ENCODE measurements at places on chromosomes 3 and 15.

DNA sequence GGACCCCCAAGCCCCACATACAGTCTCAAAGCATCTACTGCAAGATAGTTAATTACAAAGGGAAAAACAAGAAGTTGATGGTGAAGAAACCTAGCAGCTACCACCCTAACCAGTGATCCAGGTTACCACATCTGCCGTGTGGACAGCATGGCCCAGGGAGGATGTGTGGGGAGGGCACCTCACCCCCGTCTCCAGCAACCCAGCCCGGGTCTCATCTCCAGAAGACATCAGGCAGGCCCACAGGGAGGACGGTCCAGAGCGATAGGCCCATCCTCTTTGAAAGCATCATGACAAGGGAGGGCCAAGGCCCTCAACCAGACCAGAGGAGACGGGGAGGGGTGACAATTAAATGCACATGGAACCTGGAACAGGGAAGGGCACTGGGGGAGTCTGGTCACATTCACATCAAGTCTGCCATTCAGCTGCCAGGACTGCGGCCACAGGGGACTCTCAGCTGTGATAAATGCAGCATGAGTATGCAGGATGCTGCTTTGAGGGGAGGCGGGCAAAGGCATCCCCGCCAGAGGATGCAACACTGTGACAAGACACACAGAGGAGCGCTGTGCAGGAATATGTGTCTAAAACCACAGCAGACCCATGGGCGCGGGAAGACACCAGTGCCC lies 18.8 kb downstream of the ZXDC start:
- no peak for DNase-seq

DNA sequence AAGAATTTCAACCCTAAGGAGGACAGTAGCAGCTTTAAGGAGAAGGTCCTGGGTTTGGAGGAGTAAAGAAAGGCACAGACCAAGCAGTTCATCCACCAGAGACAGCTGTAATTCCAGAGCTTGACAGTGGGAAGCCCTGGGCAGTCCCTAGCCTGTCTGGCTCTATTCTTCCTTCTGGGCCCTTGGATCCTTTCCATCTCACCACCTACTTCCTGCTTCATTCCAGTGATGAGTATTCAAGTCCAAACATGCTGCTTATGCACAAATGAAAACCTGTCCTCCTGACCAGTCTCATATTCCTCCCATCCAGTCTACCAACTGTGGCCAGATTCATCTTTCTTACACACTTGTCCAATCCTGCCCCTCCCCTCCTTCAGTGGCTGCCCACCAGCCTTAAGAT lies 171.4 kb downstream of the CNTN3 start:
- no peak for DNase-seq

DNA sequence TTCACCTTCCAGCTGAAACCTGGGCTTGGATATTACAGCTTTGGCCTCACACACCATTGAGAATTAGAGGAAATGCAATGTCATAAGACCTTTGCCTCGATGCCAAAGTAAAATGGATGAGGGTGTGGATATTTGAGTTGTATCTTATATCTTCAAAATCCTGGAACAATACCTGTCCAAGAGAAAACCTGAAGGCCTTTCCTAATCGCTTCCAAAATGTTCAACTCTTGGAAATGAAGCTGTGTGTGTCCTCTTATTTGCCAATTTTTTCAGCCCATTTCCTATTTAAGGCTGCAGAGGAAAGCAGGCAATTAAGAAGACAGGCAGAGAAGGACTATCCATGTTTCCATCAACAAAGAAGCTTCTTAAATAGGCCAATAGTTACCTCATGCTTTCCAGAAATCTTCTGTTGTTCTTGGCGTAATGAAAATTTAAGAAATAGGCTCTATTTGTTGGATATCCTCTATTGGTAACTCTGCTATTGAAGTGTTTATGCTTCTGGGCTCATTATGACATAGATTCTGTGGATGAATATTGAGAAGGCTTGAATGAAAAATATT lies 99.5 kb upstream of the ZBTB20 start:
- no peak for DNase-seq

DNA sequence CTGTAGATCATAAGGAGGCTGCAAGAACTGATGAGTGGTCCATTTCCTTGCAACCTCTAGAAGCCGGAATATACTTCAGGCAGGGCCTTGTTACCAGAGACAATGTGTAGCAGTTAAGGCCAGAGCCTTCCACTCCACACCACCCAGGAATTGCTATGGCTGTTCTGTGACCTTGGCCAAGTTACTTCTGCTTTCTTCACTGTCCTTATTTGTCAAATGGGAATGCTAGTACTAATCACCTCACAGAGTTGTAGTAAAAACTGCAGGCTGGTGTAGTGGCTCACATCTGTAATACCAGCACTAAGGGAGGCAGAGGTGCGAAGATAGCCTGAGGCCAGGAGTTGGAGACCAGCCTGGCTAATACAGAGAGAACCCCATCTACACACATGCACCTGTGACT lies 28.7 kb upstream of the RPN1 start:
- no peak for DNase-seq

GRCh38 chr15:92565351-92566125 lies 90.0 kb downstream of the FAM174B start:
- DNase-seq = no peak

DNA sequence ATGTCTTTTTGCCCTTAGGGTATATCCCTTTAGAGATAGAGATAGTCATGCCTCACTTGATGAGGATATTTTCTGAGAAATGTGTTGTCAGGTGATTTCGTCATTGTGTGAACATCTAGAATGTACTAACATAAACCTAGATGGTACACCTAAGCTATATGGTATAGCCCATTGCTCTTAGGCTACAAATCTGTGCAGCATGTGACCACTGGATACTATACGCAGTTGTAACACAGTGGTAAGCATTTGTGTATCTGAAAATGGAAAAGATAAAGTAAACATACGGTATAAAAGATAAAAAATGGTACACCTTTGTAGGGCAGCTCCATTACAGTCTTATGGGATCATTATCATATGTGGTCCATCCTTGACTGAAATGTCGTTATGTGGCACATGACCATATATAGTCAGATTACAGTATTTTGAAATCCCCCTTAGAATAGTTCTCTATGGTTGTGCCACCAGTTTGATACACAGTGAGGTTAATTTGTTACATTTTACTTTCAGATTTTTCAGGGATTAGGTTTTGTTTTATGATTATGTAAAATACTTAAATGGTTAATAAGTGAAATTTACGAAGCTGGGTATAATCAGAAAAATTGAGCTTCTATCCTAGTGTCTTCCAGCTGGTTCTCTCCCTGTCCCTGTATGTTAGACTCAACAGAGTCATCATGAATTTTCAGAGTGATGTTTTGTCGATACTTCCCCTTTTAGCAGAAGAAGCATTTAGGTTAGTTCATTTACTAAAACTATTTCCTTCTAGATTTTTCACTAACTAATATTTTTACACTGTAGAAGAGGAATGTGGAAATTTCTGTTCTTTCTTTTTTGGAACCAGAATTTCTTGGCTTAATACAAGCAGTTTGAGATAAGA lies 12.8 kb downstream of the SETD5 start:
- DNase-seq = no peak

GRCh38 chr3:59142556-59142955 lies 92.7 kb upstream of the CFAP20DC start:
- DNase-seq = no peak

DNA sequence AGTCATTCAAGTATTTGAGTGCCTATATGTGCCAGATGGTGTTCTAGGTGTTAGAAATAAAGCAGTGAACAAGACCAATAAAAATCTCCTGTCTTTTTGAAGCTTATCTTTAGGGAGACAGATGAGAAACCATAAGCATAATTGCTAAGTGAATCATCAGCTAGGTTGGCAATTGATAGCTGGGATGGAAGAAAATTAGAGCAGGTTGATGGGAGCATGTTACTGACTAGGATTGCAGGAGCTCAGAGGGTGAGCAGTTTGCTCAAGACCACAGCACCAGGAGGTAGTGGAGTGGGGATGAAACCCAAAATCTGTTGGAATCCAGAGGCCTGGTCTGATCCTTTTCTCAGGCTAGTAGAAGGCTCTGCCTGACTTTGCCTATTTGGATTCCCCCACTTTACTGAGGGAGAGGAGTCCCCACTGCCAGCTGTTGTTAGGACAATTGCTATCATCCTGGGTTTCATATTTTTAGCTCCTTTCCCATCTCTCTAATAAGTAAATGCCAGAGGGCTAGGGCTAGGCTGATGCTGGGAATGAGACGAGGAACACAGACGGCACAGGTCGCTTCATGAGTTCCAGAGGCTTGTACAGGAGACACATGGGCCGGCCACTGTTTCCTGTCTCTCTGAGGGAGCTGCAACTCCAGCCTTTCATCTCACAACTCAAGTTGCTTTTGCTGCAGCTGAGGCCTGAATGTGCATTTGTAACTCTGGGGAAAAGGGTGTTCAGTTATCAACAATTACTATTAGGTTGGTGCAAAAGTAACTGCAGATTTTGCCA lies 102.9 kb downstream of the CACNA1D start:
- DNase-seq = no peak

DNA sequence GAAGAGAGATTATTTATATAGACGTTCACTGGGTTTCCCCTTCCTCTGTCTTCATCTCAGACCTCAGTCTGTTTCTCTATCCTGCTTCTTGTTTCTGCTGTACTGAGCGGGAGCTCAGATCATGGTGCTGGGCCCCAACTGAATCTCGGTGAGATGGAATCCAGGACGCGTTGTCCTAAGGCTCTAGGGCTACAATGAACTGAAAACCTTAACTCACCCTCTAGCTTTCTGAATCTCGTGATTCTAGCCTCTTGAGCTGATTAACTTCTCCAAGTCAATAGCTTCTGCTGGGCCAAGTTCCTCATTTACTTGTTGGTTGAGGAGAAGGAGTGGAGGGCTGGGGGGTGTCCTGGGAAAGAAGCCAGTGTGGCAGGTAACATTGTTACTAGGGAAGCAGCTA lies 32.7 kb upstream of the MAP3K13 start:
- DNase-seq = no peak

GRCh38 chr3:98588065-98588464 lies 5.3 kb downstream of the CPOX start:
- no peak for DNase-seq

- no peak for DNase-seq
Observed at GRCh38 chr3:75048650-75049049, 434.2 kb upstream of the CNTN3 start.

DNA sequence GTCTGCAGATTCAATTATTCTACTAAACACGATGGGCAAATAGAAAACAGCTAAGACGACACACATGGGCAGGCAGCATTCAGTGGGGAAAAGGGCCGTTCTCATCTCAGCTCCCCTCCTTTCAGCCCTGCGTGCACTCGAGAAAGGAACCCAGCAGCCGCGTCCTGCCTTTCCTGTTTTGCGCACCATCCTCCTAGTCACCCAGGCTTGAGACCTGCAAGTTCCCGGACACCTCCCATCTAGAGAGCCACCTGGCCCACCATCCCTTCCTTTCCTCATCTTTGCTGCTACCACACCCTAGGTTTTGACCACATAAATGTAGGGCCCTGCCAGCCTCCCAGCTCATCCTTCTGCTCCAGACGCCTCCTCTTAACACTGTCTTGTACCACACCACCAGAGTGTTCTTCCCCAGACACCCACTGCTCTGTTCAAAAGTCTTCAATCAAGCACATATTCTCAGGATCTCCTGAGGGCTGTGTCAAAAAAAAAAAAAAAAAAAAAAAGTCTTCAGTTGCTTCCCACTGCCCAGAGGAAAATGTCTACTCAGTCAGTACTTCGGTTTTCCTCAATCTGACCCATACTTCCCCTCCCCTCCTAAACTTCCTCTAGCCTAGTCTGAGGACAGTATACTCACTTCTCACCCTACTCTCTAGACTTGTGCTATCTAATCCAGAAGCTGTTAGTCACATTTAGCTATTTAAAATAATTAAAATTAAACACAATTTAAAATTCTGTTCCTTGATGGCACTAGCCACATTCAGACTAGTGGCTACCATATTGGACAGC lies 182.0 kb downstream of the STT3B start:
- no peak for DNase-seq

- no peak for DNase-seq
Observed at GRCh38 chr15:62394079-62394478, 229.0 kb upstream of the C2CD4B start.

DNA sequence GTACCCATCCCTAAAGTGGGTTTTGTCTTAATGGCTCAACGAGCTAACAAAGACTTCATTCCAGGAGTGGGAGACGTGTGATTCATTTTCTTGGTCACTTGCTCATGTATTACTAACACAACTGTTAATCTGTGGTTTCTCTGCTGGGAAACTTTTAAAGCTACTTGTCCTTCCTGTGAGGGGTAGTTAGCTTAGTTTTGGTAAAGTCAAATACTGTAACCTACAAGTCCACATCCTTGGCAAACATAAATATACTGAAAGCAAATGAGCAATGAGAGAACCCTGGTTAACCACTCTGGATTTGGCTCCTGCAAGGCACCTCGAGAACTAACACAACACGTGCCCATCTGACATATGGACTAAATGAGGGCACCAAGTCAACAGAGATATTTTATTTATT lies 19.9 kb downstream of the NOX5 start:
- no peak for DNase-seq

DNA sequence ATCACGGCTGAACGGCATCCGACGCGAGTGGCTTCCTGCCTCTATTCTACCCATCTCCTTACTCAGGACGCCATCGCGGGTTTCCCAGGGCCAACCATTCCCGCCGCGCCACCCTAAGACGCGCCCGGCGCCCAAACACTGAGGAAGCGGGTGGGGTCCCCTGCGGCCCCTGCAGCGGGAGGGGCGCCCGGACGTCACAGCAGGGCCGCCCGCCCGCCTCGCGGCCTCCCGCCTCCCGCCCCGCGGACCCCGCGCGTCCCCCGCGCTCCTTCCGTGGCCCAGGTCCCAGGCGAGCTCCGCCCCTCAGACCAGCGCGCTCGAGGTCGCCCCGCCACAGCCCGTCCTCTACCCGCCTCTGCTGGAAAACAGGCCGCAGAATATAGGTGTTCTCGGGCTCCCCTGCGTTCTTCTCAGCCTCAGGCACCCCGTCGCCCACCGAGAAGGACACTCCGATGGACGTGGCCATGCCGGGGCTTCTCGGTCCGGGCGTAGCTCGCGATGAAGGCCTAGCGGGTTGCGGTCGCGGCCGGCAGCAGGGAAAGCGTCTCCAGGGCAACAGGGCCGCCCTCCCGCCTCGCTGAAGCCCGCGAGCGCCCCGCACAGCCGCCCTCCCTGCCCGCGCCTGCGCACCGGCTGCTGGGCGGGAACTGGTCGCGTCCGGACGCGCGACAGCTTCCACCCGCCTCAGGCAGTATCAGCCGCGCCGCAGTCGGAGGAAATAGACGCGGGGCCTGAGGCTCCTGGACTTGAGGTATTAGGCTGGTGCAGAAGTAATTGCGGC lies at the start of gene DYNLT2B:
TSS of gene DYNLT2B (minus strand) at position 554 of the 781 bp plus-strand sequence. CDS start at position 466, 88 bp downstream.
- peak; percentile 72 for DNase-seq

- DNase-seq = no peak
Observed at GRCh38 chr15:63465104-63465503, 39.3 kb upstream of the USP3 start.

GRCh38 chr3:124395162-124395561 lies 335.1 kb upstream of the UMPS start:
- DNase-seq = no peak

GRCh38 chr3:17175187-17175807 lies 290.5 kb downstream of the PLCL2 start:
- DNase-seq = no peak

GRCh38 chr3:136939489-136939888 lies 18.3 kb upstream of the IL20RB start:
- no peak for DNase-seq

Measured in activated naive CD8-positive, alpha-beta T cell treated with anti-CD3 and anti-CD28 coated beads, Interleukin-2, amount 50 U/mL, for 16 hours (primary cell).